ENCODE measurements at places on chromosomes 11 and 22. TPM values are rescaled to one million over a fixed set of nuclear protein-coding genes. Genes with fewer than 3 reads are reported as not detected.

The OR51A2 gene
- total RNA-seq = not detected

The OOSP3 gene
- not detected for total RNA-seq

- DNase-seq = no peak
Observed at GRCh38 chr22:24403346-24403745, 24.1 kb upstream of the ADORA2A start.

The APOA5 gene
- total RNA-seq = not detected

The HEPN1 gene
- not detected for total RNA-seq

- no peak for DNase-seq
Observed at GRCh38 chr11:57502870-57503269, 12.6 kb downstream of the SLC43A1 start.

DNA sequence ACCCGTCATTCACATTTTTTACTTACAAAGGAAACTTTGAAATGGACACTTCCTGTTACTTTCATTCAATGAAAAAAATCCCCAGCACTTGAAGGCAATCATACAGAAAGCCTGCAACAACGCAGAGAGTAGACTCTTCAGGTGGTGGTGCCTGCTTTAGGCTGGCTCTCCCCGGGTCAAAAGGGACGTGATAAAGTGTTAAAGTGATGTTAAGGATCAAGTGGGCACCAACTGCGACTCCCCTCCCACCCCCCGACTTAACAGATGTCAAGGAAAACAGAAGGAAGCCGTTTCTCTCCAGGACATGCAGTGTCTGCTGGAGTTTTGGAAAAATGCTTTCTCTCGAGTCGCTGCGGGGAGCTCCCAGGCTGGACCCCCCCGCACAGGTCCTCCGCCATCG lies 414 bp upstream of the PNPLA3 start:
- no peak for DNase-seq

GRCh38 chr22:48035897-48036296 lies 1273.4 kb downstream of the TBC1D22A start:
- no peak for DNase-seq

The WNT7B gene
- not detected for total RNA-seq

GRCh38 chr11:104488561-104488960 lies 324.6 kb upstream of the PDGFD start:
- DNase-seq = no peak

DNA sequence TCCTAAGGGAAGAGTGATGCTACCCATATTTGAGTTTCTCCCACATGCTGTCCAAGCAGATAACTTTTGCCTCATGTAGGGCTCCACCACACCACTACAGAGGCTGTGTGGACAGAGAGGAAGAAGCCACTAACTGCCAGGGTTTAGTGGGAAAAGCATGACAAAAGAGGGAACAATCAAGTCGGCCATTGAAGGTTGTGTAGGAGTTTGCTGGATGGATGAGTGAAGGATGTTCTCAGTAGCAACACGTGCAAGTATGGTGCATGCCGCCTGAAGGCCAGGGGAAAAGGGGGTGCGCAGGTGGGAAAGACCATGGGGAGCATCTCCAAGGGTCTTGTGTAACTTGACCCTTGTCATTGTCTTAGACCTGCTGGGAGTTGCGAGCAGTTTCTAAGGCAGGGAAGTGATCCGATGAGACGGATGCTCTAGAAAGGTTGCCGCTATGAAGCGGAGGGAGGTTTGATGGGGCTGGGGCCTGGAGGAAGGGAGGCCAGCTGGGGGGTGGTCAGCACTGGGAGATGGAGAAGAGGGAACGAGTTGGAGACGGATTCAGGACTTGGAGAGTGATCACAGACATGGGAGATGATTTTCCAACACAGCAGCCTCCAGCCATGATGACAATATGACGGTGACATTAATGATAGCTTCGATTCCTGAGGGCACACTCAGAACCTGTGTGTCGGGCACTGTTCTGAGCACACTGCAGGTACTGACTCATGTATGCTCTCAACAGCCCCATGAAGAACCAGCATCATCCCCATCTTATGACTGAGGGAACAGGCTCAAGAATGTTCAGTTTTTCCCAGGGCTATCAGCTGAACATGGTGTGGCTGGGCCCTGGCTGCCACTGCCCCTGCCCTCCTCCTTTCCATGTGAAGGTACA lies 53.7 kb downstream of the CD6 start:
- no peak for DNase-seq

The MS4A6A gene
- not detected for total RNA-seq

The STK33 gene
- 1.1 TPM for total RNA-seq

DNA sequence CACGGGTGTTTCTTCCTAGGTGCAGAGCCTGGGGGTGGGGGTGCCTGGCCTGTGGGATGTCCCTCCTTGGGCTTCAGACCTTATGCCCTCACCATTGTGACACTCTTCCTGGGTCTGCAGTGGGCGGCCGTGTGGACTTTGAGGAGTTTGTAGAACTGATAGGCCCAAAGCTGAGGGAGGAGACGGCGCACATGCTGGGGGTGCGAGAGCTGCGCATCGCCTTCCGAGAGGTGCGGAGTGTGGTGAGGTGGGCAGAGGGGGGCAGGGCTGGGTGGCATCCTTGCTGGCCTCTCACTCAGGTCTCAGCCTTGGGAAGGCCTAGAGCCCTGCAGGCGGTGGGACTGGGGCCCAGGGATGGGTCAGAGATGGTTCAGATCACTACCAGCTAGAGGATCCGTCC lies 2.3 kb downstream of the CABP4 start:
- DNase-seq = no peak

The OR8A1 gene
- total RNA-seq = not detected

The OR52H1 gene
- not detected for total RNA-seq
